Fibroblast of skin of right biceps (primary cell): ENCODE measurements at places on chromosomes 16 and 17.

DNA sequence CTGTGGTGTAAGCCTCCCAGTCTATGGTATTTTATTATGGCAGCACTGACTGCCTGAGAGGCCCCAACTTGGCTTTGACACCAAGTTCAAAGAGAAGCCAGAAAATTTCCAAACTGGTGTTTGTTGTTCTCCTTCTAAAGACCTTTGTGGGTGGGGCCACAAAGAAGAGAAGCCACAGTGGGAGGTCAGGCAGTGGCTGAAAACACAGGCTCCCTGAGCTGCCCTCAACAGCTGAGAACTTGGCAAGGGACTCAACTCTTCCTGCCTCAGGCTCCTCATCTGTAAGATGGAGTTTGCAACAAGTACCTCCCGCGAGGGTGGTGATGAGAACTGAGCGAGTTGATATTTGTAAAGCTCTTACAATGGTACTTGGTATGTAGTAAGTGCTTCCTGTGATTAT, 18.2 kb downstream of the CES5A start:
- no peak for DNase-seq

- peak; percentile 59 for DNase-seq
Measured at GRCh38 chr17:42548070-42548837, 4.5 kb upstream of the HSD17B1 start.

- DNase-seq = no peak
Measured at GRCh38 chr16:14063618-14064581, 7.2 kb upstream of the MRTFB start.

- DNase-seq = no peak
Measured at GRCh38 chr16:64925166-64925565, 196.7 kb downstream of the CDH11 start.

DNA sequence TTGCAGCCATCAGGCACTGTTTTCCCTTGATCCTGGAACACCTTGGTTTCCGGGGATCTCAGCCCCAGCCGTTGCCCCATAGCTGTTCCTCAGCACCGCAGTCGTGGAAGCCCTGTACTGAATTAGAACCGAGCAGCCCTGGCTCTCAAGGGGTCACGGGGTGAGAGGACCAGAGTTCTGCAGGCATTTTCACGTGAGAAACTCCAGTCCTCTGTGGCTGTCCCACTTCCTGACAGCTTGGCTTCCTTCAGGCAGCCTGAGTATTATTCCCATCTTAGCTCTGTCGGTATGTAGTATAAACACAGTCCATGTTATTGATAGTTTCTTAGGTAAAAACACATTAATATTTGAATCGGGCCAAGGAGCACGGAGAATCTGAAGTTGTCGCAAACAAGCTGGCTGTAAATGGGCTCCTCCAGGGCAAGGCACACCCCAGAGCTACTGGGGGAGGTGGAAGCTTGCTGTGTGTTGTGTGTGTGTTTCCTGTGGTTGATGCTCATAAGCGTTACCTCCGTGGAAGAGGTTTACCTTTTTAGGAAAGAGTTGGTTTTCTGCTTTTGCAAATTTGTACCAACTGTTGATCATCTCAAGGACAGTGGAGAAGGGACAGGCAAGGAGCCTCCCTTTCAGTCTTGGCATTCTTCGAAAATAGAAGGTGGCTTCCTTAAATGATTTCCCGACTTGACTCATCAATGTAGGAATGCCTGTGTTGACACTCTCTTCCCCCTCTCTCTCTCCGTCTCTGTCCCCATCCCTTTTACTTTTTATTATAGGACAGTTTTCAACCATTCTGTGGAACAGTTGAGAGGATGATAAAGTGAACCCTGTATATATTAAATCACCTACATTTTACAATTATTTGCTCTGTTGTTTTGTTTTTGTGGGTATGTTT, 208.9 kb upstream of the CHMP6 start:
- peak; percentile 53 for DNase-seq

DNA sequence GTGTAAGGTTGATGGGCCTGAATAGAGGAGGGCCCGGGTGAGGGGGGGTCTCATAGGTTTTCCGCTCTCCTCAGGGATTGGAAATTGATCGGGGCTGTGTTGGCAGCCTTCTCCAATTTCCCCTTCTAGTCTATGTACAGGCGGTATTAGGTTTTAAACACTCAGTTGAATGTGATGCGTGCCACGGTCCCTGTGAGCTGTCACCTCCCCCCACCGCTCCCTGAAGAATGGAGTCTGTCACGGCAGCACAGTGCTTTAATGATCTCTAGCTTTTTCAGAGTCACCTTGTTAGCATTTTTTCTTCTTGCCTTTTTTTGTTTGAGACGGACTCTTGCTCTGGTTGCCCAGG, 800 bp downstream of the COX4I1 start:
- peak; percentile 31 for DNase-seq

GRCh38 chr16:19113577-19114358, at the start of gene ITPRIPL2:
Gene ITPRIPL2, plus strand, starts transcription at chr16:19113964. Its CDS starts 498 bp downstream, at chr16:19114462.
- peak; percentile 91 for DNase-seq

GRCh38 chr16:65782611-65783600, 583.6 kb upstream of the CDH5 start:
- DNase-seq = peak; percentile 86

DNA sequence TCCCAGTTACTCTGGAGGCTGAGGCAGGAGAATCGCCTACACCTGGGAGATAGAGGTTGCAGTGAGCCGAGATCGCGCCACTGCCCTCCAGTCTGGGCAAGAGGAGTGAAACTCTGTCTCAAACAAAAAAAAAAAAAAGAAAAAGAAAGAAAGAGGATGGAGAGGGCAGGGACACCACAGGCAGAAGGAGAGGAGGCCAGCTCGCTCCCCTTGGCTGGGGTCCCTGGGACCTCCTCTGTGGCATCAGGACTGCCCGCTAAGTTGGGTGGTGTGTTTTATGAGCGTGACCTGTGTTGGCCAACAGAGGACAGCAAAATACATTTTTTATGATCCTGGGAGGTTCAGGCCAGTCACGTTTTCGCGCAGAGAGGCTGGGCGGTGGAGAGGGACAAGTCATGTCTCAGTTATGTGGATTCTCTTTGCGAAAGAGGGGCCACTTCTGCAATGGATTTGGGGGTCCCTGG, 229.6 kb downstream of the MRTFB start:
- peak; percentile 87 for DNase-seq
